AG04449 (cell line): ENCODE measurements at places on chromosomes 1 and 21.

DNA sequence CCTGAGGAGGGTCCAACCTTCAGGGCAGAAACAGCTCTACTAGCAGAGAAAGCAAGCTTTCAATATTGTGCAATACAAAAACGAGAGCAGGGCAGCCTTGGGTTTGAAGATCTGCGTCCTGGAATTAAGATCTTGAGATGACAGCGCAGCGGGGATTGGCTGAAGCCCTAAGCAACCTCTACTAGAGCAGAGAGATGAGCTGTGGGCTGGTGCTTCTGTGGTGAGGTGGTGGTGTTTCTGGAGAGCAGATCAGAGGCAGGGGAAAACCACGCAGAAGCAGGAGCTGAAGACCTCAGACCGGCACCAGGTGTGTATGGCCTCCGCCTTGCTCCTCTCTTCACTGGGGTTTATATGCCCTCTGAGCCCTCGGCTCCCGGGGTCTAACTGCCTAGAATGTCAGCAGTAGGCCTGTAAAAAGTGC is 12.5 kb downstream of the TRAF3IP3 start:
- DNase-seq = no peak

GRCh38 chr21:26047279-26047967 is 123.1 kb downstream of the APP start:
- no peak for DNase-seq

GRCh38 chr1:183630748-183631147 is 4.8 kb downstream of the ARPC5 start:
- DNase-seq = no peak

DNA sequence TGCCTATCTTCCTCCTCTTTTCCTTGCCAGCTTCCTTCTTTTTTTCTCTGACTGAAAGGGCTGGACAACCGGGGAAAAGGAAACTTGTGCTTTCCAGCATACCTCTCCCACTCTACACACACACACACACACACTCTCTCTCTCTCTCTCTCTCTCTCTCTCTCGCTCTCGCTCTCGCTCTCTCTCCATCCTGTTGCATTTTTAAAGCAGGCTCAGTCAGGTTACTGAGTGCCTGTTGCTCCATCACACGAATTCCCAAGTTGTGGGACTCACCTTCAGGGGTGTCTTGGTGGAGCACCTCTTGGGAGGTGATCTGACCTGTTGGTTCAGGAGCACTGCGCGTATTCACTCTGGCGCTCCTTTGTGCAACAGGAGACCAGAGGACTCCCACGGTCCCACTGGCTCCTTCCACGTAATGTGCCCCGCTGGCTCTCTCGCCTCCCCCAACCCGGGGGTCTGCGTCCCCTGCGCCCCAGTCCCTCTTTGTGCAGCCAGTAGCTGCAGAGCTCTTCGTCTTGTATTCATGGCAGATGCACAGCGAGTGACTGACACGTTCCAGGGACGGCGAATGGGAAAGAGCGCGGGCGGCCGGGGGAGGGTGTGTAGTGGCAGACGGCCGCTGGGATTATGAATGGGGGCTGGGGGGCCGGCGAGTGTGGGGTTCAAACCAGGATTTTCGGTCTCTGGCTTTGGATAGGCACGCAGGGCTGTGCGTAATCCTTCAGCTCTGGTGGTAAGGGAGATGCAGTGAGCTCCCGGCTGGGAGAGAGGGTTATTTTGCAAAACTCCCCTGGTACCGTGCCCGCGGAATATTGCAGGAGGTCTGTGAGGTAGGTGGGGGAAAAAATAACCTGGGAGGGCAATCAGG is 660 bp upstream of the PDE4B start:
- DNase-seq = no peak

- DNase-seq = no peak
Observed at GRCh38 chr1:207923121-207923520, 12.2 kb upstream of the CD34 start.

- no peak for DNase-seq
Observed at GRCh38 chr21:34695434-34695833, 26.6 kb downstream of the CLIC6 start.

- no peak for DNase-seq
Observed at GRCh38 chr1:171501305-171502024, 16.1 kb downstream of the PRRC2C start.

DNA sequence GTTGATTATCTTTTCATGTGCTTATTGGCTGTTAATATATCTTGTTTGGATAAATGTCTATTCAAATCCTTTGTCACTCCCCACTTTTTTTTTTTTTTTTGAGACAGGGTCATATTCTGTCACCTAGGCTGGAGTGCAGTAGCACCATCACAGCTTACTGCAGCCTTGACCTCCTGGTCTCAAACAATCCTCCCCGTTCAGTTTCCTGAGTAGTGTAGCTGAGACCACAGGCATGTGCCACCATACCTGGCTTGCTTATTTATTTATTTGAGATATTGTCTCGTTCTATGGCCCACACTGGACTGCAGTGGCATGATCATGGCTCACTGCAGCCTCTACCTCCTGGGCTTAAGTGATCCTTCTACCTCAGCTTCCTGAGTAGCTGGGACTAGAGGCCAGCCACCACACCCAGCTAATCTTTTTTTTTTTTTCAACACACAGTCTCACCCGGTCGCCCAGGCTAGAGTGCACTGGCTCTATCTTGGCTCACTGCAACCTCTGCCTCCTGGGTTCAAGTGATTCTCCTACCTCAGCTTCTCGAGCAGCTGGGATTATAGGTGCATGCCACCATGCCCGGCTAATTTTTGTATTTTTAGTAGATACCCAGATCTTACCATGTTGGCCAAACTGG is 13.9 kb upstream of the MYCL start:
- DNase-seq = no peak

GRCh38 chr1:217660353-217661062 is 29.4 kb downstream of the SPATA17 start:
- no peak for DNase-seq

- no peak for DNase-seq
Observed at GRCh38 chr1:158485455-158485854, 13.4 kb downstream of the OR10R2 start.

DNA sequence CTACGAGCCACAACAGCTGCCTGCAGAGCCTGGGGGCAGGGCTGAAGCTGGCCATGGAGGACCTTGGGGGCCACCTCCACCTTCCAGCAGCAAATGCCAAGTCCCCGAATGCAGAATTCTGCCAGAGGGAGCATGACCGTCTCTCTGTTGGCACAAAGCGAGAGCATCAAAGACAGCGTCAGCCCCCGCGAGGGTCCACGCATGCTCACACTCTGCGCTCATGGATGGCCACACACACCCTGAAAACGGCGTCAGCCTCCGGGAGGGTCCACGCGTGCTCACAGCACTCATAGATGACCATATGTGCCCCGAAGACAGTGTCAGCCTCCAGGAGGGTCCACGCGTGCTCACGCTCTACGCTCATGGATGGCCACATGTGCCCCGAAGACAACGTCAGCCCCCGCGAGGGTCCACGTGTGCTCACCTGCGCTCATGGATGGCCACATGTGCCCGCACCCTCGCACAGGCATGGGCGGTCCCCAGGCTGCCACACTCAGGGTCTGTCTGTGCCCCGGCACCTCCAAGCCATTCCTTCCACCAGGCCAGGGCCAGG is 46.5 kb downstream of the MORN1 start:
- no peak for DNase-seq

- DNase-seq = no peak
Observed at GRCh38 chr1:205450448-205450847, 5.4 kb downstream of the BLACAT1 start.

DNA sequence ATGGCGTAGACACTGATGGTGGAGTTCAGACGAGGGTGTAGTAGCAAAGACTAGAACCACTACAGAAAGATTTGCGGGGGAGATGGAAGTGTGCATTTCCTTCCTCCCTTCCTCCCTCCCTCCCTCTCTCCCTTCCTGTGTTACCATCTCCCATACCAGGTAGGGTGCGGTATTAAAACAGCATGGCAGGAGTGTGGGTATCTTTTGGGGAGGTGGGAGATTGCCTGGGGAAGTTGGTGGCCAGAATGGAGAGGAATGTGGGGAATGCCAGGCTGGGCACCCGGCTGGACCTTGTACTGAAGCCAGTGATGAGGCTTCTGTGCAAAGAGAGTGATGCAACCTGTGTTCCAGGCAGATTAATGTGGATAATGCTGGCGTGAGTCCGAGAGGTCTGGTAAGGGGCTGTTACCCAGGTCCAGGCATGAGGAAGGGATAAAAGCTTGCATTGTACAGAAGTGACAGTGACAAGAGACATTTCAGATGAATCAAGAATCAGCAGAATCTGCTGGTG is 30.3 kb upstream of the PPP2R5A start:
- DNase-seq = no peak

DNA sequence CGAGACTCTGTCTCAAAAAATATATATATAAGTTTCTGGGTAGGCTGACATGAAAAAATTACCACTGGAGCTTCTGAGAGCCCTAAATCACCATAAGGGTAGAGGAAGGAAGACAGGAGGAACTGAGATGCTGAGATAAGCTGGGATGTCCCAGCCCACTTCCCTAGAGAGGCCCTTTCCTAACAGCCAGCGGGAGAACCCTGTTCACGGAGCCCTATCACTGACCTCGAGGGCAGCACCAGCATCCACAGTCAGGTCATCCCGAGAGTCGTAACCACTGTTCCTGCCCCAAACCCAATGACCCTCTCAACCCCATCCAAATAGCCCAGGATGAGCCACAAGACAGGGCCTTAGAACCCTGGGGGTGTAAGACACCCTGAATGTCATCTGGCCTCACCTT is 77.5 kb downstream of the CD34 start:
- DNase-seq = no peak

GRCh38 chr1:205927247-205927646 is 16.0 kb downstream of the SLC26A9 start:
- DNase-seq = no peak

DNA sequence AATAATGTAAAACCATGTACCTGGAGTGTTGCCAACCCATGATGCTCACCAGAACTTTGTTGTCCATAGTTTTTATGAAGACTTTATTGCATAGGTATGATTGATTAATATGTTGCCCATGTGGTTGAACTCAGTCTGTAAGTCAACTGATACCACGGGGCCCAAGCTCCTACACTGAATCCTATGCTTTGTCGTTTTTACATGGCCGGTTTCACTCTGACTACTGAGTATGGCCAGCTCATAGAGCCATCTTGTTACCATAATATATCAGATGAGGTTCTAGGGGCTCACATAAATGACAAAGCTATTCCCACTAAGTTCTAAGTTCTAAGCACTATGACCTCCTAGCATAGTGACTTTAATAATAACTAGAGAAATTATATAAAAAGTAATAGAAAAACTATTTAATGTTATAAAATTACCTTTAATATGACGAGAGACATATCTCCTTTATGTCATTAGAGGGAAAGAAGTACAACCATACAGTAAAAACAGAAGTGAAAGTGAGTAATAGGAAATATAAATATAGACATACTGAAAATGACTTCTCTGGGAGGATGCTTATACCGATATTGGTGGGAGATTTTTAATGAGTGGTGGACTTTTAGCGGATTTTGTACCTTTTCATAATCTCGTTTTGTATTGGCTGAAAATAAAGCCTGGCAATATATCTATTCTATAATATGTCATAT is 983.4 kb upstream of the PRMT6 start:
- DNase-seq = no peak

- DNase-seq = no peak
Observed at GRCh38 chr1:13813398-13814012, 113.5 kb downstream of the PRDM2 start.

GRCh38 chr1:107342316-107342715 is 201.5 kb downstream of the NTNG1 start:
- no peak for DNase-seq

- DNase-seq = no peak
Observed at GRCh38 chr1:33424205-33424604, 6.7 kb downstream of the PHC2 start.

GRCh38 chr21:33155422-33155821 is 74.3 kb upstream of the IFNAR2 start:
- DNase-seq = no peak

DNA sequence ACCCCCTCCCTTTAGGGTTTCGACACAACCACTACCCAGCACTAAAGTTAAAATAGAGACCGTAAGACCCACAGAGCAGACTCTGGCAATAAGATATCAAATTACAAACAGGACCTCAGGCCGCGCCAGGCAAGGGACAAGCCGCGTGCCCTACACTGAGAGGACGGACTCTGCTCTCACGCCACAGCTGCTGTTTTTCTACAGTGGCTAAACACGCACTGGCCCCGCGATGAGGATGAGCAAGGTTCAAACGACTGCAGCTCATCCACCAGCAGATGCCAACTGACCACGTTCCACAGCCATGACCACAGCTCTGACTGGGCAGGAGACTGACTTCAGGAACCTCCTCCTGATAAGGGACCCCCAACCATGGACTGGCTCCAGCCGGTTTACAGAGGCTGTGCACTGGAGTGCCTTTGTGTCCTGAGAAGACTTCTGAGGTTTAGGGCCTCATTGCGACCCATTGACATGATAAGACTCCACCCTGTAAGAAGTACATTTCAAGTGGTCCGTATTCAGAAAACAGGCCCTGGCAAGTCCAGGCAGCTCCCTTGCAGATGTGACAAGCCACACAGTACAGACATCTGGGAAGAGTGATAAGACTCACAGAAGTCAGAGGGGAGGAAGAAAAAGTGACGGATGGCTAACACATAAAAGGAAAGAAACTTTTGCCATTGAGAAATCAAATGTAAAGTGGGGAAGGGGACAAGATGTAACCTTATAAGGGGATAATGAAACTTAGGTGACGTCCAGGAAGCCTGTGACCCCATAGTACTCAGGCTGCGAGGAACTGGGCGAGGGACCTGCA is 1.5 kb upstream of the KRTAP10-6 start:
- no peak for DNase-seq

DNA sequence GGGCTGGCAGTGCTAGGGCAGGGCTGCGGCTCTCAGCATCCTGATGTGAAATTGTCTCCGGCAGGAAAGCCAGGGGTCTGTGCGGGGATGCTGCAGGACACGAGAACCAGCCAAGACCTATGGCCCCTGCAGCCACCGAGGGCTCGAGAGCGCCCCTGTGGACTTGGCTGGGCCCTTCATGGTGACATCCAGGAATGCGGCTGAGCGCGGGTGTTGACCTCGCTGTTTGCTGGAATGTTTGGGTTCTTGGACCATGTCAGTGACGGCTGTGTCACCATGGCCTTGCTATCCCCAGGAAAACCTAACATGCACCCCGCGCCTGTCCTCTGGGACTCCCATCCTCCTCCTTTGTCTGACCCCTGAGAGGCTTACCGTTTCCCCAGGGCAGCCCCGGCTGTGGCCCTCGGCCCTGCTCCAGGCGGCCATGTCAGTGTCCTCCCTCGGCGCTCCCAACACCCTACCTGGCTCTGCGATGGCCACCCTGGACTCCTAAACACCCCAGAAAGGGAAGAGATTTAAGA is 14.3 kb upstream of the C1orf174 start:
- no peak for DNase-seq

DNA sequence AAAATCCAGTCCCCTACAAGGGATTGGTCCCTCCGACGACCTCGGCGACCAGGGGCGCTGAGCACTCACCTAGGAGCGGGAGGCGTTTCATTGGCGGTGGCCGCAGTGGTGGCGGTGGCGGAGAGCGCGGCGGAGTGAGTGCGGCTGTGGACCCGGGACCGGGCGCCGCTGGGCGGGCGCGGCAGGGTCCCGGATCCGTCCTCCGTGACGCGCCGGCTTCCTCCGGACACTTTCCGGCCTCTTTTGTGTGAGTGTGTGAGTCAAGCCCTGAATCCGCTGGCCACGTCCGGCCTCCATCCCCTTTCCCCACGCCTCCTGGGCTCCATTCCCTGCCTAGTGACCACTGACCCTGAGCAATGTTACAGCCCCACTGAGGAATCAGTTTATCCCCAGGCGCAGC is at the start of gene ADGRL4:
ADGRL4 (minus strand) TSS at position 167 of the 400 bp plus-strand sequence; CDS start at position 91, 76 bp downstream.
- no peak for DNase-seq

GRCh38 chr1:52738893-52739292 is 12.6 kb downstream of the ZYG11B start:
- DNase-seq = no peak
